ENCODE measurements at places on chromosomes 6 and 20. TPM values are rescaled to one million over a fixed set of nuclear protein-coding genes. Genes with fewer than 3 reads are reported as not detected.

DNA sequence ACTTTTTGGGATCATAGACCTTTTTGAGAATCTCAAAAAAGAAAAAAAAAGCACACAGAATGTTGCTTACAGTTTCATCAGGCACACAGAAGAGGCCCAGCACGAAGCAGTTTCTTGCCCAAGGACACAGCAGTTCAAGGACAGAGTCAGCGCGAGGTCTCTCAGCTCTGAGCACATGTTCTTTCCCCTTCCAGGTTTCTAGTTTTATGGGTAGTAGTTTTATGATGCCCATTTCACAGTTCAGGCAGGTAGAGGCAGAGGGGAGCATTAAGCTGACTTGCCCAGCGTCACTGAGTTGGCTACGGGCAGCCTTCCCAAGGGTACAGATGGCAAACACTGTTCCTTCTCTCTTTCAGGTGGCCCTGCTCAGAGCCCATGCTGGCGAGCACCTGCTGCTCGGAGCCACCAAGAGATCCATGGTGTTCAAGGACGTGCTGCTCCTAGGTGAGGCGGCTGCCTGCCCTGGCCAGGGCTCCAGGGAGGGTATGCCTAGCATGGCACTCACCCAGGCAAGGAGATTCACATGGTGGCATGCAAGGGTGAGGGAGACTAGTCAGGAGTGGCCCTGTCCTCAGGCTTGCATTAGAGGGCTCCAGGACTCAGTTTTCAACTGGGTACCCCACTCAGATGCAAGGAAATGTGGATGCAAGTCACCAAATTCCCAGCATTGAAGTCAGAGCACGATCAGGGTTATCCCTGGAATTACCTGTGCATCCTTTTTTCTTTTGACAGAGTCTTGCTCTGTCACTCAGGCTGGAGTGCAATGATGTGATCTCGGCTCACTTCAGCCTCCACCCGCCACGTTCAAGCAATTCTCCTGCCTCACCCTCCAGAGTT lies 57.4 kb upstream of the TTPAL start:
- no peak overlapping the region for H3K27ac ChIP-seq
- no peak overlapping the region for H3K4me3 ChIP-seq
- H3K27me3 ChIP-seq: peaks cover 2% of the 10 kb centered on the region
- H3K4me1 ChIP-seq: no peaks in the 10 kb centered on the region

DNA sequence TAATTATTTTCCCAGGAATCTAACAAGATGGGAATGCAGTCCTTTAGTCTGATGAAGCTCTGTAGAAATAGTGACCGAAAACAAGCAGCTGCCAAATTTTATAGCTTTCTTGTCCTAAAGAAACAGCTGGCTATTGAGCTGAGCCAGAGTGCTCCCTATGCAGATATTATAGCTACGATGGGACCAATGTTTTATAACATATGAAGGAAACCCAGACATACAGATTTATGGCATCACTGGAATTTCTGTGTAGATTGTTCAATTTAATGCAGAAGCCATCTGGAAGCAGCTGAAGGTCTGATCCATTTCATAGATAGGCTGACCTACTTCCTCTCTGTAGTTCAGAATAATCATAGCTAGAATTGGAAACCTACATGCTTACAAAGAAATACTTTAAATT lies 11.8 kb upstream of the SNPH start:
- no peak overlapping the region for H3K27ac ChIP-seq
- H3K4me1 ChIP-seq: peaks cover 9% of the 10 kb centered on the region
- no peak overlapping the region for H3K4me3 ChIP-seq
- H3K27me3 ChIP-seq: no peaks in the 10 kb centered on the region

DNA sequence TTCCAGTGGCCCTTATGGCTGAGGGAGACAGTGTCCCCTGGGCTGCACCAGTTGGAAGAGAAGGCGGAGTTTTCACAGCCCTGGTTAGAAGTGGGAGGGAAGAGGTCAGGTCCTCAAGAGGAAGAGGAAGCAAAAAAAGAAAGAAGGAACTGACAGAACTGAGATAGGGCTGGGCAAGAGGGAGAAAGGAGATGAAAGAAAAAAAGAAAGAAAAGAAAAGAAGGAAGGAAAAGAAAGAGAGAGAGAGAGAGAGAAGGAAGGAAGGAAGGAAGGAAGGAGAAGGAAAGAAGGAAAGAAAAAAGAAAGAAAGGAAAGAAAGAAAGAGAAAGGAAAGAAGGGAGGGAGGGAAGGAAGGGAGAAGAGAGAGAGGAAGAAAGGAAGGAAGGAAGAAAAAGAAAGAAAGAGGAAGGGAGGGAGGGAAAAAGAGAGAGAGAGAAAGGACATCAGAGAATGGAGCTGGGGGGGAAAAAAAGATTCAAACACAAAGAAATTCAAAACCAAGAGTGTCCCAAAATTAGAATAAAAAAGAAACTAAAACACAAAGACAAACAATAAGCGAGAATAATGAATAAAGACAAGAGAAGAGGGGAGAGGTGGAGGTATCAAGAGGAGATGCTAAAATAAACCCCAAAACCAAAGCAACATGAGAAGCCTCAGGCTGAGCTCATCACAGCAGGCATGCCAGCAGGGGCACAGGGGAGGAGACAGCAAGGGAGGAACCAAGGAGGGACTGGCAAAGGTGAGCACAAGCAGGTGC lies 5.3 kb upstream of the FUCA2 start:
- no peak for DNase-seq
- H3K4me1 ChIP-seq: peaks cover 11% of the 10 kb centered on the region
- no peaks in the 10 kb centered on the region for H3K27me3 ChIP-seq
- no peak overlapping the region for H3K4me3 ChIP-seq
- H3K27ac ChIP-seq: no peak overlapping the region

DNA sequence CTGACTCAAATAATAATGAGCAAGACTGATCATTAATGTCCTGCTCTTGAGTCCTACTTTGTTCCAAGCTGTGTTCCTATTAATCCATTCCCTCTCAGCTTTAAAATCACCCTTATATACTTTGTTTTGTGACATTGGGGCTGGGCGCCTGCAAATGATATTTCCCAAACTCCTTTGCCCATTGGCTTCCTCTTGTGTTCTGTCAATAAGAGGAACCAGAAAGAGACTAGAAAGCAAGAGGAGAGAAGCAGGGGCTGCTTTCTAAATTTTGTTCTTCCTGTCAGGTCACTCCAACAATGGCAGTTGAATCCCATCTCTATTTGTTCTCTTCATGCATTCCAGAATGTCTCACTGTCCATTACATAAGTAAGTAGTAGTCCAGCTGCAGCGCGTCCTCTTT lies 21.6 kb upstream of the TRIM27 start:
- no peak overlapping the region for H3K4me3 ChIP-seq
- peaks cover 4% of the 10 kb centered on the region for H3K36me3 ChIP-seq
- H3K4me1 ChIP-seq: peaks cover 28% of the 10 kb centered on the region

GRCh38 chr20:48556956-48557355 lies 270.8 kb downstream of the PREX1 start:
- no peak overlapping the region for H3K27ac ChIP-seq
- H3K4me3 ChIP-seq: no peak overlapping the region
- no peaks in the 10 kb centered on the region for H3K4me1 ChIP-seq
- no peaks in the 10 kb centered on the region for H3K36me3 ChIP-seq
- no peak for DNase-seq
- no peaks in the 10 kb centered on the region for H3K27me3 ChIP-seq

- peak overlapping the region; percentile 52 for H3K4me3 ChIP-seq
- peaks cover 4% of the 10 kb centered on the region for H3K4me1 ChIP-seq
- H3K27ac ChIP-seq: no peak overlapping the region
- H3K27me3 ChIP-seq: peaks cover 43% of the 10 kb centered on the region
Observed at GRCh38 chr6:136550045-136550329, 235 bp downstream of the MAP7 start.

DNA sequence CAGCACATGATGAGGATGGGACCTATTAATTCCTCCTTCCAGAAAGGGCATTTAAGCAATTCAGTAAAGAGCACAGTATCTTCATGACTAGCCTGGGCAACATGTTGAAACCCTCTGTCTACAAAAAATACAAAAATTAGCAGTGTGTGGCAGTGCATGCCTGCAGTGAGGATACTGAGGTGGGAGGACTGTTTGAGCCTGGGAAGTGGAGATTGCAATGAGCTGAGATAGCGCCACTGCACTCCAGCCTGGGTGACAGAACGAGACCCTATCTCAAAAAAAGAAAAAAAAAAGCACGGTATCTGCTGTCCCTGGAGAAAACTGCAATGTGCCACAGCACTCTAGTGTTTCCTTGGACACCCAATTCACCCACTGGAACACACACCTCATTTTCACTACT lies 18.4 kb downstream of the SAMD3 start:
- DNase-seq: no peak
- no peak overlapping the region for H3K4me3 ChIP-seq
- peaks cover 6% of the 10 kb centered on the region for H3K36me3 ChIP-seq
- no peaks in the 10 kb centered on the region for H3K27me3 ChIP-seq
- H3K4me1 ChIP-seq: peaks cover 33% of the 10 kb centered on the region
- no peak overlapping the region for H3K27ac ChIP-seq

GRCh38 chr6:4102687-4103244 lies 23.8 kb upstream of the FAM217A start:
- peaks cover 2% of the 10 kb centered on the region for H3K27me3 ChIP-seq
- H3K4me1 ChIP-seq: no peaks in the 10 kb centered on the region
- H3K36me3 ChIP-seq: no peaks in the 10 kb centered on the region
- H3K4me3 ChIP-seq: no peak overlapping the region
- no peak for DNase-seq

- peaks cover 14% of the 10 kb centered on the region for H3K4me1 ChIP-seq
- peaks cover 12% of the 10 kb centered on the region for H3K36me3 ChIP-seq
- H3K27ac ChIP-seq: no peak overlapping the region
- H3K4me3 ChIP-seq: no peak overlapping the region
Observed at GRCh38 chr6:7246401-7247178, 66.4 kb downstream of the SSR1 start.

GRCh38 chr6:133756078-133756695 lies 132.7 kb upstream of the TCF21 start:
- no peak overlapping the region for H3K27ac ChIP-seq
- peaks cover 15% of the 10 kb centered on the region for H3K27me3 ChIP-seq
- DNase-seq: no peak
- no peaks in the 10 kb centered on the region for H3K36me3 ChIP-seq
- H3K4me3 ChIP-seq: no peak overlapping the region
- H3K4me1 ChIP-seq: no peaks in the 10 kb centered on the region

GRCh38 chr6:141077355-141078333 lies 1055.1 kb upstream of the GJE1 start:
- no peak overlapping the region for H3K27ac ChIP-seq
- DNase-seq: peak; percentile 19
- H3K4me1 ChIP-seq: no peaks in the 10 kb centered on the region
- H3K36me3 ChIP-seq: no peaks in the 10 kb centered on the region

- H3K36me3 ChIP-seq: peaks cover 2% of the 10 kb centered on the region
- H3K27ac ChIP-seq: no peak overlapping the region
- peaks cover 28% of the 10 kb centered on the region for H3K4me1 ChIP-seq
- DNase-seq: peak; percentile 58
Observed at GRCh38 chr6:113632220-113632864, 224.8 kb upstream of the MARCKS start.

- peaks cover 20% of the 10 kb centered on the region for H3K4me1 ChIP-seq
- H3K4me3 ChIP-seq: no peak overlapping the region
- H3K36me3 ChIP-seq: peaks cover 23% of the 10 kb centered on the region
- no peak overlapping the region for H3K27ac ChIP-seq
Observed at GRCh38 chr6:119267126-119267905, 82.2 kb downstream of the MAN1A1 start.

DNA sequence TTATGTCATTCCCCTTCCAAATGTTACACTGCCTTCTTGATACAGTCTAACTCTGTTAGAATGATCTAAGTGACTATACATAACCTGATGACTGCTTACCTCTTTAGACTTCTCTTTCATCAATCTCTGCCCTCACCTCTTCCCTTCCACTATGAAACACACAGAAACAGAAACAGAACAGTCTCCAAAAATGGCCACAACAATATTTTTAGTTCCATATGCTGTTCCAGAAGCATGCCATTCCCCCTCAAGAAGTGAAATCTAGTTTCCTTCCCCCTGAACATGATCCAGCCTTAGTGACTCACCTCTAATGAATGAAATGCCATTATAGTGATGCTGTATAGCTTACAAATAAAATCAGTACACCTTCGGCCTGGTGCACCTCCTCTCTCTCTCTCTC lies 229.3 kb upstream of the TENT5A start:
- H3K4me3 ChIP-seq: no peak overlapping the region
- no peak for DNase-seq
- H3K27me3 ChIP-seq: no peaks in the 10 kb centered on the region
- H3K27ac ChIP-seq: no peak overlapping the region
- H3K36me3 ChIP-seq: peaks cover 1% of the 10 kb centered on the region

GRCh38 chr20:47951521-47951971 lies 166.3 kb upstream of the SULF2 start:
- peaks cover 2% of the 10 kb centered on the region for H3K27me3 ChIP-seq
- H3K4me3 ChIP-seq: no peak overlapping the region
- no peak for DNase-seq
- H3K36me3 ChIP-seq: no peaks in the 10 kb centered on the region

- no peak for DNase-seq
- no peaks in the 10 kb centered on the region for H3K36me3 ChIP-seq
- no peak overlapping the region for H3K4me3 ChIP-seq
Observed at GRCh38 chr6:154868143-154868594, 126.9 kb upstream of the TIAM2 start.

DNA sequence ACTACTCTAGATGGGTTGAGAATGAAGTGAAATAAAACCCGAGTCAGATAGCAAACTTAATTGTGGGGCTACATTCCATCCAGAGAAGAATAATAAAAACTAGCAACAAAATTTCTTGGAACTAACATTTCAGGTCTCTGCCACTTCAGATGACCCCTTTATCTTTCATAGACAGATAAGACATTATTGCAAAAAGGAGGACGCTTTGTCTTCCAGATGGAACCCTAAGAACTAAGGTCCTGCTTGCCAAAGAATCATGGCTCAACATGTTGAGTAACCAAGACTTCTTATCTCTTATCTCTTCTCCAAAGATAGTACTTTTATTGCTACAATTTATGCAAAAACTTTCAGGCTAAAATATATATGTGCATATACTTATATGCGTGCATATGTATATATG lies 221.1 kb upstream of the PREP start:
- DNase-seq: no peak
- H3K27me3 ChIP-seq: peaks cover 5% of the 10 kb centered on the region
- no peak overlapping the region for H3K27ac ChIP-seq
- peaks cover 1% of the 10 kb centered on the region for H3K36me3 ChIP-seq

Gene PI3
- total RNA-seq: not detected

Gene KCNK16
- total RNA-seq: not detected

Gene RNF39
- not detected for total RNA-seq

Gene METTL24
- total RNA-seq: not detected

Gene CCN2
- not detected for total RNA-seq

Measured in activated naive CD4-positive, alpha-beta T cell treated with anti-CD3 and anti-CD28 coated beads for 36 hours (primary cell).